ENCODE measurements at places on chromosomes 3 and 15. TPM values are rescaled to one million over a fixed set of nuclear protein-coding genes. Genes with fewer than 3 reads are reported as not detected.

Gene PLSCR2
- total RNA-seq, result not detected

Gene MYRIP
- 1.0 TPM for total RNA-seq

Gene ARPIN
- 13.0 TPM for total RNA-seq

Gene TEX55
- total RNA-seq, result not detected

Gene ALS2CL
- 5.2 TPM for total RNA-seq

Gene PLA2G4E
- total RNA-seq, result 0.52 TPM

Measured in skeletal muscle tissue (tissue), 5 donors.